Fibroblast of skin of right biceps (primary cell): ENCODE measurements at places on chromosomes 13 and 19.

GRCh38 chr13:44814836-44815235 lies 174.4 kb downstream of the NUFIP1 start:
- peak; percentile 29 for DNase-seq

GRCh38 chr13:20546556-20546955 lies 20.4 kb upstream of the IFT88 start:
- DNase-seq = no peak

GRCh38 chr13:44257796-44258195 lies 115.8 kb upstream of the SERP2 start:
- DNase-seq = peak; percentile 28

DNA sequence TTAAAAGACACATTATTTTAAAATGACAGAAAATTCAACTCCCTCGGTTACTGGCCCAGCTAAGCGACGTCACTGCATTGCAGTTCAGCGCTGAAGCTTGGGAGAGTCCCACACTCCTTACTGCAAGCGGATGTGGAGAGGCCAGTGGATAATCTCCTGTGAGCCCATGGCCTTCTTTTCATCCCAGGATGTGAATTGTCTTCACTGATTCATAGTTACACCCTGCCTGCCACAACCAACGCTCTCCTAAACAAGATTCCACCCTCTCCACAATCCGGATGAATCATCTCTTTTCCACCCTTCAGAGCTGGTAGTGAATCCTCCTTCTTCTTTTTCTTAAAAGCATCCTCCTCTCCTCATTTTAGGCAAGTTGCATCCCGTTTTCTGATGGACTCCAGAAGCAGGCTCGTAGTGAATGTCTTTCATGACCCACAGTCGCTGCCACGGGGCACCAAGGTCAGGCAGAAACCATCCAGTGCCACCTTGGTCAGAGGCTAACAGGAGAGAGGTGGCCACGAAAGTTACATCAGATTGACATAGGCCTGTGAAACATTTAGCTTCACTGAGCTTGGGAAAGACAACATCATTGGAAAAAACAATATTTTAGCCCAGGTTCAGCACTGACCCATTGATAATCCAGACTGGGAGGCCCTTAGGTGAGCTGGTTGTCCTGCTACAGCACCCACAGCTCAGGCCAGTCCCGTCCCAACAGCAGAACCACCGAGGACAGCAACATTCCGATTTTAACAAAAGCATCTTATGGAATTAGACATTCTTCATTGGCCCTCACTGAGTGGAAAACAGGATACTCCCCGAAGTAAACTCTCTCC lies 2.0 kb downstream of the GJB2 start:
- peak; percentile 87 for DNase-seq

DNA sequence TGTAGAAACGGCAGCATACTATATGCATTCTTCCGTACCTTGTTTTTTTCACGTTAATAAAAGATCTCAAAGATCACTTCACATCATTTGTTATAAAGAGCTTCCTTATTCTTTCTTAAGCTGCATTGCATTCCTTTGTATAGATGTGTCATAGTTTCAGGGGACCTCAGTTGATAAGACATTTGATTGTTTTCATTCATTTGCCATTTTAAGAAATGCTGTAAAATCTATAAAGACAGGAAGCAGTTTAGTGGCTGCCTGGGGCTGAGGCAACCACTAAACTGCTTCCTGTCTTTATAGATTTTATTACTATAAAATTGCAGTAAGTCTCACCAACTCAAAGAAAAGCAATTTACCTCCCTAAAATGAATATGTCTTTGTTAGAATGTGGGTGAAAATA lies 59.4 kb downstream of the ZDHHC20 start:
- DNase-seq = peak; percentile 16

GRCh38 chr13:30968846-30969245 lies 36.4 kb downstream of the TEX26 start:
- DNase-seq = peak; percentile 30

DNA sequence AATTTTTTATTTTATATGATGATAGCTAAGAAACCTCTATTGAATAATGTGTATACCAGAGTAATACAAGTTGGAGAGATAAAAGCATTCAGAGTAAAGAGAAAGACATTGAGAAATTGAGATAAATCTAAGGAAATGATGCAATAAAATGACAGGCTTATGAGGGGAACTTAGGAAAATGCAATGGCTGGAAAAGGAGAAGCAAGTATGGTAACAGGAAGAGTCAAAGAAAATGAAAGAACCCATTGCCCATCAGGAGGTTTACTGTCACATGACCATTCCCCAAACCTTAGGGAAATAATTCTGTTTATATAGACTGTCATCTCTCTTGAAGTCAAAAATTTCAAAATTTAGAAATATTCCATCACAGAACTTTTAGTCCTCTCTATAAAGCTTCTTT lies 808.0 kb upstream of the PRR20A start:
- DNase-seq = no peak

DNA sequence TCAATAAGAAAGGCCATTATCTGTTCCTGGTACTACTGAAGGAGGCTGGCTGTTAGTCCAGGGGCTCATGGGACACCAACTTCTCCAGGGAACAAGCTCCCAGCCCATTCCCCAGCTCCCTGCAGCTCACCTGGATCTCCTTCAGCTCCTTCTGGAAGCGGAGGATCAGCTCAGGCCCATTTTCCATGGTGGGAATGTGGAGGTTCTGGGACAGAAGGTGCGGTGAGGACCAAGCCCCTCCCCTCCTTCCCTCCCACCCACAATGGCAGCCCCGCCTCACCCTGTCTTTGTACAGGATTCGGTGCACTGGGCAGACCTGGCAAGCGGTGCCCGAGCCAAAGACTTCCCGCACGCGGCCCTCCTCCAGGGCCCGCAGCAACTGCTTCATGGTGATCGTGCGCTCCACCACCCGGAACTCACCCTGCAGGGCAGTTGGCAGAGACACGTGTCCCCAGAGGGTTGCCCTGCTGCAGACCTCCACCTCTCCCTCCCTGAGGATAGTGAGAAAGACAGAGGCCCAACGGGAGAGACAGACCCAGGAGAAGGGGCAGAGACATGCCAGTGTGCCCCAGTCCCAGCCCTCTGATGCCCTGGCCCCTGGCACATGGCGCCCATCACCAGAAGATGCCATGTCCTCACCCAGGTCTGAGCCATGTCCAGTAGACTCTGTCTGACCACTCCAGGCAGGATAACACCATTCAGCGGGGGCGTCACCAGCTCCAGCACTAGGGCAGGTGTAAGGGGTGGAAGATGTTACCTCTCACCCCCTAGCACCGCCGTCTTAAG lies 14.3 kb downstream of the BCAT2 start:
- DNase-seq = no peak

GRCh38 chr13:30191491-30192100 lies 115.8 kb downstream of the KATNAL1 start:
- peak; percentile 22 for DNase-seq

- DNase-seq = peak; percentile 82
Observed at GRCh38 chr19:49590971-49591730, at the start of gene PRR12. TSS of gene PRR12 (plus strand) at chr19:49591182. CDS start at chr19:49591655, 473 bp downstream.

- no peak for DNase-seq
Observed at GRCh38 chr13:20702530-20702914, 977 bp upstream of the IL17D start.

- DNase-seq = no peak
Observed at GRCh38 chr13:111646456-111646855, 326.0 kb downstream of the TEX29 start.

- DNase-seq = peak; percentile 63
Observed at GRCh38 chr19:18321734-18322102, 1.2 kb downstream of the LSM4 start.

DNA sequence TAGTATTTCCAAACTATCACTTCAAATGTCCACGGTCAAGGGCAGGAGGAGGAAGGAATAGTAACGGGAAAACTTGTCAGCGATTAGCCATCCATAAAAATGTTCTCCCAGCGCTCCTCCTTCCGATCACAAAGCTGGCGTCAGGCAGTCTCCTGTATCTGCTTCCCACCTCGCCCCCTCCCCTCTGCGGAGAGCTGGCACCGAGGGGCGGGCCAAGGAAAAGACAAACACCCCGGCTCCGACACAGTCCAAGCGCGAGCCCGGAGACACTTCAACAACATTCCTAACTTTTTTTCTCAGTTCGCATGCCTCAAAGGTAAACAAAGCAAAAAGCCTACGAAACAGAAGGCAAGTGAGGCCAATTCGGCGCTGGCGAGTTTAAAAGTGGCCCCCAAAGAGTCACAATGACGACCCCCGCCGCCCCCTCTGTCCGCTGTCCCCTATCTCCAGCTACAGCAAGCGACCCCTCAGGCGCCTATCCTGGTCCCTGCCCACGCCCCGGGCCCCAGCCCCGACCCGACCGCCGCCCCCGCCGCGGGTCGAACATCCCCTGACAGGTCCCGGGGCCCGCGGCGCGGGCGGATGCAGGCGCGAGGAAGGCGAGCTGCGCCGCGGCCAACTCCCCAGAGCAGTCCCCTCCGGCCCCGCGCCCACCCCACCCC lies 736 bp downstream of the SMAD9 start:
- DNase-seq = peak; percentile 74

- DNase-seq = peak; percentile 98
Observed at GRCh38 chr19:13055213-13056051, 47.2 kb downstream of the LYL1 start.

- no peak for DNase-seq
Observed at GRCh38 chr13:104577071-104577815, 1511.0 kb upstream of the SLC10A2 start.

GRCh38 chr13:21058361-21058760 lies 3.0 kb downstream of the LATS2 start:
- DNase-seq = peak; percentile 44

GRCh38 chr19:21028969-21029268 lies 8.5 kb downstream of the ZNF430 start:
- DNase-seq = no peak

- no peak for DNase-seq
Observed at GRCh38 chr13:48892688-48893075, 83.0 kb upstream of the FNDC3A start.

DNA sequence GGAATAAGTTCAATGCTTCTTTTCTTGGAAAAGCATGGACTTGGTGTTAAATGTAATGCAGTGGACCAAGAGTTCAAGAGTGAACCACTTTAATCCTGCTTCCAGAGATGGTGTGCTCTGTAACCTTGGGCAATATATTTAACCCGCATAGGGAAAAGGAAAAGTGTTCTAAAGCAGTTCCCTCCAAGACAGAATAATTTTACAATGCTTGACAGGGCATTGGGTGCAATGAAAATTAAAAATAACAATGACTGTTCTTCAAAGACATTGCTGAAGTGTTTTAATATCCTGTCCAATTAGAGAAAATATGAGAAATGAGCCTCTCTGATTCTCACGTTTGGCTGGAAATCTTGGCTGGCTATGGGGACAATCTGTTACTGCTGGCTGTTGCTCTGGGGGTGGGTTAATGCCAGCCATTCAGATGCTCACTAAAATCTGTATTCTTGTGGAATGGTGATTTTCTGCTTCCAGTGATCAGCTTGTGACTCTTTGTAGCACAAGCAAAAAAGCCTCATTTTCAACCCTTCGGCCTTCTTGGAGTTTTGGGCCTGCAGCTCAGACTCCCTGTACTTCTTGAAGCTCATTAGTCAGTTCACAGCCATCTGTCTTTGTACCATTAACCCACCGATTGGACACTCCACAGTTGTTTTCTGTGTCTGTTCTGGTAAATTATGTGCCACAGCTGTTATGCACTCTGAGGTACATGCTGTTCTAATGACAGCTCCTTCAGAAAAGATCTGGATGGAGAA lies 310.6 kb downstream of the LMO7 start:
- no peak for DNase-seq

- DNase-seq = no peak
Observed at GRCh38 chr19:58098682-58098998, 609 bp upstream of the ZSCAN18 start.

DNA sequence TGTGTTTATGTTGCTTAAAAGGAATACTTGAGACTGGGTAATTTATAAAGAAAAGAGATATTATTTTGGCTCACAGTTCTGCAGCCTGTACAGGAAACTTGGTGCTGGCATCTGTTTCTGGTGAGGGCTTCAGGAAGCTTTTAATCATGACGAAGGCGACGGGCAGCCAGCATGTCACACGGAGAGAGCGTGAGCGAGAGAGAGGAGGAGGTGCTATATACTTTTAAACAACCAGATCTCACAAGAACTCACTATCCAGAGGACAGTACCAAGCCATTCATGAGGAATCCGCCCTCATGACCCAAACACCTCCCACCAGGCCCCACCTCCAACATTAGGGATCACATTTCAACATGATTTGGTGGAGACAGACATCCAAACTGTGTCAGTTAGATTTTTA lies 163.4 kb upstream of the TSC22D1 start:
- DNase-seq = peak; percentile 61

DNA sequence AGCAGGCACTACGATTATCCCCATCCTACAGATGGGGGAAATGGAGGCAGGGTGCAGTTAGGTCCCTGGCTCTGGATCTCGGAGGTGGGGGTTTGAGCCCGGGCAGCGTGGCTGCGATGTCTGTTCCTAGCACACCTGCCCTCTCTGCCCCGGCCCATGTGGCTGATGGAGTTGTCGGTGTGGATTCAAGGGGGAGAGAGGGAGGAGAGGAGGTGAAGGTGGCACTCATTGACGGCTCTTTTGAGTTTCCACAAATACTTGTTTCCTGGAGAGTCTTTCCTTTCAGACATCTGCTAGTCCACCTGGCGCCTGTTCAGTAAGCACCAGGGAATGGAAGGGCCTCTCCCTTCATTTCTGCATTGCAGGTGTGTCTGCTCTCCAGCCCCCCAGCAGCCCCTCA lies 69.9 kb downstream of the ARHGEF18 start:
- DNase-seq = no peak

GRCh38 chr13:106186366-106187030 lies 349.0 kb downstream of the EFNB2 start:
- peak; percentile 69 for DNase-seq

- peak; percentile 95 for DNase-seq
Observed at GRCh38 chr13:35699825-35700510, 223.5 kb upstream of the MAB21L1 start.

DNA sequence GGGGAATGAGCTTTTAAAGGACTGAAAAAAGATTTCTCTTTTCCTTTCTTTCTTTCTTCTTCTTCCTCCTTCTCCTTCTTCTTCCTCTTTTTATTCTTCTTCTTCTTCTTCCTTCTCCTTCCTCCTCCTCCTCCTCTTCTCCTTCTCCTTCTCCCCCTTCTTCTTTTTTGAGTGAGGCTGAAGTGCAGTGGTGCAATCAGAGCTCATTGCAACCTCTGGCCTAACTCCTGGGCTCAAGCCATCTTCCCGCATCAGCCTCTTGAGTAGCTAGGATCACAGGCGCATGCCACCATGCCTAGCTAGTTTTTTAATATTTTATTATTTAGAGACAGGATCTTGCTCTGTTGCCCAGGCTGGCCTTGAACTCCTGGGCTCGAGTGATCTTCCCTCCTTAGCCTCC lies 120.9 kb upstream of the KL start:
- DNase-seq = no peak
